Glutamatergic neuron (in vitro differentiated cells): ENCODE measurements at places on chromosomes 11 and 22. TPM values are rescaled to one million over a fixed set of nuclear protein-coding genes. Genes with fewer than 3 reads are reported as not detected.

The CECR2 gene
- total RNA-seq, result 178 TPM

- DNase-seq, result no peak
Measured at GRCh38 chr11:4577761-4578160, 3.8 kb upstream of the OR52I2 start.

GRCh38 chr11:10916665-10917064 is 58.8 kb upstream of the ZBED5 start:
- no peak for DNase-seq

DNA sequence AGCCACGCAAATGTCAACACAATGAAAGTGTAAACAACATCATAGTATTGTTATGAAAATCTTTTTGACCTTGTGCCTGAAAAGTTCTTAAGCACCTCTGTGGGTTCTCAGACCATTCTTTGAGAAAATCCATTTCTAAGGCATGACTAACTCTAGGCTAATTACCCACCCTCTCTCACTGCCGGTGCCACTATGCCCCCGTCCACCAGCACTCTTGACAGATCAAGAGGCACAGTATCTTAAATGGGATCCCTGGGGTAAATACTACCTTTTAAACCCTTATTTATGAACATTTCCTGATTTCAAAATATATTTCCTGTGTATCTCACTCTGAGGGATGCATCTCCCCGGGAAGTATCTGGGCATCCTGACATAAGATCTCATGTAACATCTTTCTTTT is 607.5 kb downstream of the METTL15 start:
- DNase-seq, result no peak

The SHISA8 gene
- total RNA-seq, result not detected

GRCh38 chr11:115198321-115198741 is 305.9 kb downstream of the CADM1 start:
- DNase-seq, result no peak

- no peak for DNase-seq
Measured at GRCh38 chr11:11229647-11230046, 123.4 kb downstream of the CSNK2A3 start.

- DNase-seq, result no peak
Measured at GRCh38 chr11:82763167-82763566, 29.5 kb upstream of the FAM181B start.

DNA sequence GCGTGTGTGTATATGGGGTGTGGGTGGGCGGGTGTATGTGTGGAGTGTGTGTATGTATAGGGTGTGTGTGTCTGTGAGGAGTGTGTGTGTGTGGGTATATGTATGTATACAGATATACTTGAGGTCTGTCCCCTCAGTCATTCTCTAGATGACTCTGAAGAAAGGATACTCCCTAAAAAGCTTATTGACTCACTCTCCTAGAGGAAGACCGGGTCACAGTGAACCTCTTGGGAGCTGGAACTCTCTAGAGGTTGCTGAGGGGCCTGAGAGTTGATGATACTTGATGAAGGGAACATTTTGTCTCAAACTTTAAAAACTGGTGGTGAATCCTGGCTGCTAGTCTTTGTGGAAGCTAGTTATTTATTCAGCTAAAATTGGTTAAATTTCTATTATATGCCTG is 15.1 kb downstream of the STX3 start:
- no peak for DNase-seq

The MIAT gene
- total RNA-seq, result 1,100 TPM

DNA sequence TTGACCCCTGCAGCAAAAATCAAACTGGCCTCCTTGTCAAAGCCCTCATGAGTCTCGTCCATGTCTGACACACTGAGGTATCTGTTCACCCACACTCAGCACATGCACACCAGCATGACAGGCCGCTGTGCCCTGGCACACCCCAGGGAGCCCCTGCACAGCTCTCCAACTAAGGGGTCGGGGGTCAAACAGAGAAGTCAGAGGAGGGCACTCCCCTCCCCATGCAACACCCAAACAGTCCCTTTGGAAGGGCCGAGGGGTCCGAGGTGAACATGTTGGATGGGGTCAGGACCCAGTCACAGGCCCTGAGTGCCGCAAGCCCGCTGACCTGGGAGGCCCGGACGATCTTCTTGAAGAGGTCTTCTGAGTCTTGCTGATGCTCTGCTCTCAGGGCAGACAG is 14.6 kb downstream of the SUN2 start:
- DNase-seq, result no peak

The BATF2 gene
- not detected for total RNA-seq

DNA sequence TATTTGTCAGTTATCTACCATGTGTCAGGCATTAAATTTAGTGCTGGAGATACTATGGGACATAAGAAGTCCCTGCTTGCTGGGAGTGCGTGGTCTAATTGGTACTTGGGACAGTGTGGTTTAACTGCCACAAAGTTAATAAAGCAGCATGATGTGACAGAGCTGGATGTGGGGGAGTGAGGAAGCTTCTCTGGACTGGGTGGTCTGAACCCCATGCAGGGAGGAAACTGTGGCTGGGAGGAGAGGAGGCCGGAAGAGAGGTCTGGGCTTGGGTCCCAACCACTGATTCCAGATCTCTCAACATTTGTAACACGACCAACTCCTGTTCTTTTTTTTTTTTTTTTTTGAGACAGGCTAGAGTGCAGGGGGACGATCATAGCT is 37.1 kb downstream of the ST3GAL4 start:
- DNase-seq, result no peak

DNA sequence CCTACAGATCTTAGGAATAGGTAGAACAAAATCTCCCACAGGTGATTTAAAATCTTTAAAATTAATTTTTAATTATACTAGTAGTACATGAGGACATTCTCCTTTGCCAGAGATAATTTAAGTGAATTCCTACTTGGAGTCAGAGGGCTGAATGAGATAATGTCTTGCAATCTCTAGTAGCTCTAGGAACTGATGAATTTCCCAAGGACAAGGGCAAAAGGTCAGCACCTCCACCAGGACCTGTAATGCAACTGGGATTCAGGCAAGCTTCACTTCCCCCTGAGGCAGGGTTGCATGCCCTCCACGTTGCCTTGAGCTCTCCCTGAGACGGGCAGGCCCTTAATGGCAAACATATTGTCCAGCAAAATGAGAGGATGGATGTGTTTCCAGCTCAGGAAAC is 330.3 kb upstream of the PITPNB start:
- no peak for DNase-seq

The OR9G1 gene
- not detected for total RNA-seq

DNA sequence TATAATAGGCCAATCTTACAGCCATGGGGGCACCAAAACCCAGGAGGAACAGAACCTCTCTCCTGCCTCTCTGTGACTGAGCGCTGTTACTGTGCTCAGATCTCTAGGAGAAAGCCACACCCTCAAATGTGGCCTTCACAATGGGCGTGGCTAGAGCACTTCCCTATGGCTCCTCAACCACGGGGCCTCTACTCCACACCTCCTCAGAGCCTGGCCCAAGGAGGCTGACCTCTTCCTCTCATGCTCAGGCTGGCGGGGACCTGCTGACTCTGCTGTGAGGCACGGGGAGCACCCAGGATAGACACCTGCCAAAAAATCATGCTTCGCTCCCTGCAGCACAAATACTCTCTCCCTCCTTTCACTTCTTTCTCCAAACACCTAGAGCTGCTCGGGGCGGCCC is 41.0 kb downstream of the C11orf58 start:
- no peak for DNase-seq

The TRIM3 gene
- total RNA-seq, result 128 TPM

GRCh38 chr22:49917974-49918910 is at the start of the genes ALG12 and CRELD2:
Gene ALG12 (minus strand): TSS chr22:49918438. CDS start chr22:49913765, 4,673 bp downstream.
Gene CRELD2 (plus strand): TSS chr22:49918634. CDS start chr22:49918770, 136 bp downstream.
- DNase-seq, result peak; percentile 99

GRCh38 chr11:114219559-114220349 is 76.4 kb upstream of the NNMT start:
- no peak for DNase-seq

GRCh38 chr11:112248201-112248600 is 12.5 kb downstream of the PLET1 start:
- DNase-seq, result no peak

DNA sequence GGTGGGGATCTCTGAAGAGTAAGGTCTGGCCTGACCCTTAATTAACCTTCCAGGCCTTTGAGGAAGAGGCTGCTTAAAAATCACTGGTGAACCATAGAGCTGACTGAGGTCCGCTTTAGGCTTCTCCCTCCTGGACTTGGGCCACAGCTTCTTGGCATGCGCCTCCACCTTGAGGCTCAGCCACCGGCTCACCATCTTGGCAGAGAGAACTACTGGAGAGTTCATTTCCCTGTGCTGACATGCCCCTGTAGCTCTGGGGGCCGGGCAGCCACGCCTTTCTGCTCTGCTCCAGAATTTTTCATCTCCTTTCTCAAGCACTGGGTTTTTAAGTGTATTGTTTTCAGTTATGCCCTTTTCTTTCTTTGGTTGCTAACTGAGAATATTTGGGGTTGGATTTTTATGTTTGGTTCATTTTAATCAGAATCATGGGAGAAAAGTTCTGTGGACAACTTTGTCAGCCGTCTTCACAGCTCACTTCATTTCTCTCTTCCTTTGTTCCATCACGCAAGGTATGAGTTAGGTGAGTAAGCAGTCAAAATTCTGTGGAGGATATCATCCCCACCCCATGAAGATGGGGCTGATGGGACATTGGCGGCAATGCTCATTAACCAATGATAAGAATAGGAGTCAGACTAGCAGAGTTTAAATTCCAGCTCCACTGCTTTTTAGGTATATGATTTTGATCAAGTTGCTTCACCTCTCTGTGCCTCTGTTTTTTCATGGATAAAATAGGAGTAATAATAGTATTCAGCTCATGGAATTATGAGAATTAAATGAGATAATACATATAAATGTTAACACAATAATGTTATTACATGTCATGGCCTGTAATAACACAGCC is 103.9 kb downstream of the DBX1 start:
- no peak for DNase-seq

The ALX4 gene
- total RNA-seq, result not detected

The GLYATL1 gene
- 0.42 TPM for total RNA-seq

The SCN2B gene
- 0.39 TPM for total RNA-seq

The RIC3 gene
- total RNA-seq, result 34.4 TPM

DNA sequence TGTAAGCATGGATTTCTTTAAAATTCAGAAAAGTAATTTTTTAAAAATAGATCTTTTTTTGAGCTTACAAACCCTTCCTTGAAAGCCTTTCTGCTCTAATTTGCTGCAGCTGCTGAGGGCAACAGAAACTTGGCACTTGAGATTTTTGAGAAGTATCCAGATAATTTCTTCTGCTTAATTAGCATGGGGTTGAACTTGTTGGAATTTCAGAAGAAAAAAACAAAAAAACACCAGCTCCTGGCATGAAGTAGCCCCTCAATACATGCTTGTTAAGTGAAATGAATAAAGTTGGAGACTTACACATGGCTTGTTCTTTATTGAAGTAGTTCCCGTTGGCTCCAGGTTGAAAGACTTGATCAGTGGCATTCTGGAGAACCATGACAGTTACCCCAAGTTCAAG is 331.4 kb upstream of the RAG2 start:
- no peak for DNase-seq

DNA sequence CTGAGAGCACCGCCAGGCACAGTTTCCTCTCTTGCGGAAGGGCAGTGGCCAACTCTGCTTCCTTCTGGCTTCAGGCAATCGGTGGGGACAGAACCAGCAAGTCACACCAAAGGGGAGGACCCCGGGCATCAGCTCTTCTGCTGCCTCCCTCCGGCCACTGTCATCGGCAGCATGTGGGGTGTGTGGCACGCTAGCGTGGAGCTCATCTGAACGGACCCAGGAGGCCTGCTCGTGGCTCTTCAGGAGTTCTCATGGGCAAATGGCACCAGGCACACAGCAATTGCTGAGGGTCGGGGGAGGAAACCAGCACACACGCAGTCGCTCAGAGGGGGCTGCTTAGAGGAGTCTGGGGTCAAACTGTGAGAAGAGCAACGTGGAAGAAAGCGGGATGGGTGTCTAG is 26.9 kb downstream of the B3GAT1 start:
- no peak for DNase-seq

DNA sequence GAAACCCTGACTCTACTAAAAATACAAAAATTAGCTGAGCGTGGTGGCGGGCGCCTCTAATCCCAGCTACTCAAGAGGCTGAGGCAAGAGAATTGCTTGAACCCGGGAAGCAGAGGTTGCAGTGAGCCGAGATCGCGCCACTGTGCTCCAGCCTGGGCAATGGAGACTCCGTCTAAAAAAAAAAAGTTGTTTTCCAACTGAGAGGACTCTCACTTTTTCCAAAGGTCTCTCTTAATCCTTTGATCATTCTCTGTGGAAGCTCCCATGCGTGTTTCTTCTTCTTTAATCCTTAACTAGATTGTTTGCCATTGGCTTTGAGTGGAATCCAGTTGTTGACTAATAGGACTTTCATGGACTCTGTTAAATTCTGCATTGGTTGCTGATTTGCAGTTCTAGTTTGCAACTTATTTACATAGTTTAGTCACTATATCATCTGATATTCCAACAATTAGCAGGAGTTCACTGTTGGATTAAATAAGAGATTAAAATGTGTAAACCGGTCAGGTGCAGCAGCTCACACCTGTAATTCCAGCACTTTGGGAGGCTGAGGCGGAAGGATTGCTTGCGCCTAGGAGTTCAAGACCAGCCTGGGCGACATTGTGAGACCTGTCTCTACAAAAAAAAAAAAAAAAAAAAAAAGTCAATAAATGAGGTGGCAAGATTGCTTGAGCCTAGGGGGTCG is 79.7 kb downstream of the C22orf31 start:
- DNase-seq, result no peak
